Activated CD4-positive, alpha-beta T cell treated with anti-CD3 and anti-CD28 coated beads for 36 hours (primary cell): ENCODE measurements at places on chromosomes 4 and X.

DNA sequence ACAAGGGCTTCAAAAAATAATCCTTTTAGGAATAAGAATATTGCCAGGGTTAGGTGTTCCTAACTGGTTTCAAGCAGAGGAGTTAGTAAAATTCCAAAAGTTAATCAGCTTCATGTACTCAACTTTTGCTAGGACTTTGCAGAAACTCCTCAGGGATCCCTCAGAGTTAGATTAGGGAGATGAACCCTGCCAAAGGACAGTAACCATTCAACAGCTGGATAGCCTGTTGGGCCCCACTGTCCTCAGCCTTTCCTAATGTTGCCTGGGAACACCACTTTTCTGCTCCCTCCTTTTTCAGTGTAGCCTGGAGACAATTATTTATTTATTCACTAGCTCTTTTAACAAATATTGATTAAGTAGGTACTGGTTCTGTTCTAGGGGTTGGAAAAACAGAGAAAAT, 53.8 kb downstream of the NFKB1 start:
- no peak for DNase-seq

- no peak for DNase-seq
Observed at GRCh38 chrX:52265713-52266112, 81.0 kb downstream of the MAGED4 start.

- DNase-seq, result no peak
Observed at GRCh38 chrX:72604705-72605104, 32.1 kb upstream of the HDAC8 start.

DNA sequence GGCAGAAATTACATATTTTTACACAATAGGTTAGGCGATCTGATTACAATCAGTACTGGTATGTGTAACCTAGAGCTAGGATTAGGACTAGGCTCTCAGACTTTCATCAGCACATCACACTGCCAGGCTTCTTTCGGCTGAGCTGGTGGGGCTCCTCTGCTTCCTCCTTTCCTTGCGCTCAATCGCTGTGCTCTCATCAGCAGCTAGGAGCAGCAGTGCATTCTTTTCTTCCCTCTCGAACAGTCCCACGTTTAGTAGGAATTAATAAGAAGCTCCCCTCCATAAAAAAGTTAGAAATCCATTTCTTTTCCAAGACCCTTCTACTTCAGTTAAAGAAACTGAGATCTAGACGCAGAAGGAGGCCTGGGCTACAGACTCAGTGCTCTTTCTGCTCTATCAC, 350.4 kb downstream of the SPRY1 start:
- no peak for DNase-seq

DNA sequence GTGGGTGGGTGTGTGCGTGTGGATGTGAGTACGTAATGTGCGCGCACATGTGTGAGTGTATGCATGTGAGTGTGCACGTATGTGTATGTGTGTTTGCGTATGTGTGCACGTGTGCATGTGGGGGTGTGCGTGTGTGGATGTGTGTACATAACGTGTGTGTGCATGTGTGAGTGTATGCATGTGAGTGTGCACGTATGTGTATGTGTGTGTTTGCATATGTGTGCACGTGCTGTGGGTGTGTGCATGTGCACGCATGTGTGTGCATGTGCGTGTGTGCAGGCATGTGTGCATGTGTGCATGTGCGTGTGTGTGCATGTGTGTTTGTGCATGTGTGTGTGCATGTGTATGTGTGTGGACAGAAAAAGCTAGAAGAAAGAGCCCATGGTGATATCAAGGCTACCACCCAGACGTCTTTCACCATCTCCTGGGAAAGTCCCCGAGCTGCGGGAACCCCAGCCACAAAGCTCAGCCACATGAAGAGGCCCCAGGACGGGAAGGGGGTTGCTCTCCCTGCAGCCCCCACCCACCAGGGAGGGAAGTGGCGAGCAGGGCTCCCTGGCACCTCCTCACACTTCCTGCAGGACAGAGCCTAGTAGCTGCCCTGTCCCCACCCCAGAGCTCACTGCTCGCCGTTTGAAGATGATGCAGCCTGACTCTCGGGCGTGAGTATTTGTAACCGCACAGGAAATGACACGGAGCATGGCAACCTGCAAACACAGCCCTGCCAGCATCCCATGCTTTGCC, 108.3 kb downstream of the DCTD start:
- DNase-seq, result peak; percentile 81

DNA sequence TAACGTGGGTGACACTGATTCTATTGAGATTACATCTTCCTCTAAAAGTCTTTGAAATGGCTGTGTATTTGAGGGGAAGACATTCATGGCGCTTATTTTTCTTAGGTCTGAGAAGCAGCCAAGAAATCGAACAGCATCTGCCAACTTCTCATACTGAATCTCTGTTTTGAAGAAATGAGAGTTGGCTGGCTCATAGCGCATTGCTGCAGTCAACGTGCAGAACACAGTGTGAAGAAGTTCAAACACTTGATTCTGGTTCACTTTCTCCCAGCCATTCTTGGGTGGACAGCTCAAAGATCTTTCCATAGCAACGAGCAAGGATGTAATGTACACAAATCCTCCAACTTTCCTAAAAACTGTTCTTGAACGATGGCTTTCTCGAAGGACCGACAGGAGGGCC, 156.5 kb downstream of the WDFY3 start:
- no peak for DNase-seq

- no peak for DNase-seq
Observed at GRCh38 chrX:103373581-103373980, 2.8 kb upstream of the BEX3 start.

DNA sequence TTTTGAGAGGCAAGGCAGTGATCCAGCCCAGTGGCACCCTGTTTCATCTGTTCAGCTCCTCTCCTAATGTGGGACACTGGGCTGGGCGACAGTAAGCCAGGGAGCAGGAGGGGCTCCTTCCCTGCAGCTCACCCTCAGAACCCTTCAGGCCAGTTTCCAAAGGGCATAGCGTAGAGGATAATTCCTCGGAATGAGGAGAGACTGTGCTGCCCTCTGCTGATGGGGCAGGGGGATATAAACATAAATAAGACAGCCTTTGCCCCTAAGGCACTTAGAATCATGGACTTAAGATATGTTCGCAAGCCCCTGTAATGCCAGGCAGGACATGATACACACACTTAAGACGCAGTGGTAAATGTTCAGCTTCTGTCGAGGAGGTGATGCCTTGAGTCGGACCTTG, 27.9 kb upstream of the ZNF185 start:
- no peak for DNase-seq

DNA sequence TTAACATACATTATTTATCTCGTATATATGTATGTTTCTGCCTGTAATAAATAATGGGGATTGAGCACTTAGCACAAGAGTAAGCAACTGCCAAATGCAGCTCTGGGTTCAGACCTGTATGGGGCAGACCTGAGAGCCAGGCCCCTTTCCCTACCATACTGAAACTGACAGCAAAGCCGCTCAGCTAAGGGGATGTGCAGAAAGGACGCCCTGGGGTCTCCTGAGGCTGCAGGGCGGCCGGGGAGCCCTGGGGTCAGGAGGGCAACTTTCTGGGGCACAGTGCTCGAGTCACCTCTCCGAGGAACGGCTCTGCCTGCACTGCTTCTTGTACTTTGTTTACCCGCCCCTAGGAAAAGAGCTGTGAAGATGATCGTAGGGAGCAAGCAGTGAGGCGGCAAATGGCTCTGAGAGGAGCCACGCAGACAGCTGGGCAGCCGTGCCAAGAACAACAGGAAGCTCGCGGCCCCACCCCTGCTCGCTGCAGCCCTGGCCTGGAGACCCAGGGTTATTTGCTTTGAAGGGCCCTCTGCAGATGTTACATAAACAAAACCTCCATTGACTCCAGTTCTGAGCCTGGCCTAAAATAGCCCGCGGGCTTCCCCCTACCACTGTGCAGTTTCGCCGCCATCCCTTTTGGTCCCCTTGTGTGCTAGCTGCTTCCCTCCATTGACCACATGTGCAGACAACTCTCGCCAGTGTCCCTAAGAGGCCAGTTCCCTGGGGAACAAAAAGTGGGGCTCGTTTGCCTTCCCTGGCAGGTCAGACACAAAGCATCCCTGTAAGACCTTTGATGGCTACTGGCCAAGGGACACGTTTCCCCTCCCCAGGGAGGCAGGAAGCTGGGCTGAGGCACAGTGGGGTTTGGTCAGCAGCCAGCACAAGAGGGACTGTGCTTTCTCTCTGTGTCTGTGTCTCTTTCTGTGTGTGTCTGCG, 111.3 kb upstream of the LNX1 start:
- DNase-seq, result peak; percentile 14

GRCh38 chr4:160928482-160928881, 1235.3 kb downstream of the FSTL5 start:
- DNase-seq, result no peak

DNA sequence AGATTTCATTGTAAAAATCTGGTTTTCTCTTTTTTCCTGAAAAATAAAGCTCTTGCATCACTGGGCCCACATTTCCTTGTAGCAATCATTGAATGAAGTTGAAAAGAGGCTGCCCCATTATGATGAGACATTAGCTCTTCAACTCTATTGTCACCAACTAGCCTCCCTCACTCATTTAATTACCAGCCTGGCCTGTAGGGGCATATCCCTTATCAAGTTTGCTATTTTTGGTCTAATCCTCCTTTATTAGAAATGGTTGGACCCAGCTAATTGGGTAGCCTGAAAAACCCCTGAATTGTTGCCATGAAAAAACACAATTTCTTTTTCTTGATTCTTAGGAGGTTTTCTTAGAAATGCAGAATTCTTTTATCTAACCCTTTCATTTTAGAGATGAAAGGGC, 164.6 kb upstream of the CASK start:
- DNase-seq, result no peak

DNA sequence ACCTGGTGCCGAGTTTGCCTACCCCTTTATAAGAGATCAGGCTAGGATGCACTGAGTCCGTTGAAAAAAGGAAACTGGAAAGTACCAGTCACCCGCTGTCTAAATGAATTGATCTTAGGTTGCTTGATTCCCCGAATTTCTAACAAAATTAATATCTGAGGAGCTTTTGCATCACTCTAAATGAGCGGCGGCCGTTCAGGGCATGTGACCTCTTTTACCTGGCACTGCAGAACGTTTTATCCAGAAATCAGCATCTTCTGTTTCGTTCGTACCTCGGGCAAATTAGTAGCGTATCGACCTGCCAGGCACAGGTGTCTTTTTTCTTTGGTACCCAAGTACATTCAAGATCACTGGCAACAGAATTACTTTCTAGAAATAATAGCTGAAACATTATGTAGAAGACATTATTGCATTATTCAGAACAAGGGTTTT, 876 bp downstream of the KLHL2 start:
- no peak for DNase-seq

DNA sequence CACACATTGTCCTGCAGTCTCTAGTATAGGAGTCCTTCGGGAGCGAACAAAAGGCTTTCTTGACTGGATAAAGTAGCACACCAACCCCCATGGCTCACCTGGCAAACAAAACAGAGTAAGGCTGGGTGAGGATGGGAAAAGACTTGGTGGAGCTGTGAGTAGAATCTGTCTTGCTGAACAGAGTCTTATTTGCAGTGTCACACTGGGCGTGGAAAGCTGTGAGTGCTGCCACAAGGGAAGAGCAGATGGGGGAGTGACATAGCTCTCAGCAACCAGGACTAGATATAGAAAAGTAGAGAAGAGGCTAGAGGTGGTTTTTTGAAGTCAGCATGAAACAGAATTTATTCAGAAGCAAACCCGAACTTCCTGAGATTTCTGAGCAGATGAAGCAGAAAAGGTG, 137.2 kb upstream of the ESX1 start:
- DNase-seq, result no peak

DNA sequence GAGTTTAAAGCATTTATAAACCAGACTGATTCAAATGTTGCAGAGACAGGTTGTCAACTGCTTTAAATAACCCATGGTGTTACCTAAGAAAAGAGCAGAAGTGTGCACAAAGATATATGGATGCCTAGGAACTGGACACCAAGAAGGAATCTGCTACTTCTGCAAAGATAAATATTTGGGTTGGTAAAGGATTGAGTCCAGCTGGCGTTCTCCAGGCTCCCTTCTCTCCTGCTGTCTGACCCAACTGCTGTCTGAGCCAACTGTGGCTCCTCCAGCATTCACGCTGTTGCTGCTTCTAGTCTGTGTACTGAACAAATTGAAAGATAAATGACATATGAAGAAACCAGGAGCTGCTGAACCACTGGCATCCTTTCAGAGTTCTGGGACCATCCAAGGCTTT, 1167.8 kb upstream of the PRKX start:
- DNase-seq, result no peak

- no peak for DNase-seq
Observed at GRCh38 chr4:179225594-179225993, 1783.4 kb upstream of the AGA start.

- no peak for DNase-seq
Observed at GRCh38 chr4:126137782-126138170, 823.0 kb downstream of the FAT4 start.

DNA sequence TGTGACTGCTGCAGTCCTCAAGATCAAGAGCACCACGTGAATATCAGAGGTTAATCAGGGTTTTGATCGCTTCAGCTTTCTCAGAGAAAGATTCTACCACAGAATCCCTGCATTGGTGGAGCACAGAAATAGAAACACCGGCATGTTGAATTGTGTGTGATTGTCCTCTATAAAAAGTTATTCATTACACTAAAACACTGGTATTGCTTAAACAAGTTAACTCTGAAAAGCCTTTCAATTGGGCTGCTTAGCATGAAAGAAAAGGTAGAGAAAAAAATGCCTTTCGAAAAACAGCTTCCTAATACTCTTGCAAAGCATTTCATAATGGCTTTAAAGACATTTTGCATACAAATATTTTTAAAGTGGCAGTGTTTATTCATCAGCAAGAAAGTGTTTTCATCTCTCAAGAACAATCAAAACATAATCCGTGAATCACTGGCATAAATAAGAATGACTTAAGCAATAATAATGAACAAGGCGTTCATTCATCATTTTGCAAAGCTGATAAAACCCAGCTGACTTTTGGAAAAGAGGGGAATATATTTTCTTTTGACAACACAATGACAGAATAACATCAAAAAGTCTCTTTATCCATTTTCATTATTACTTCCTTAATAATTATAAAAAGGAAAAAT, 61.1 kb downstream of the HELT start:
- DNase-seq, result no peak

- no peak for DNase-seq
Observed at GRCh38 chrX:1273896-1274295, 5.3 kb downstream of the CSF2RA start.

GRCh38 chr4:80387390-80388283, 52.1 kb downstream of the CFAP299 start:
- DNase-seq, result no peak

DNA sequence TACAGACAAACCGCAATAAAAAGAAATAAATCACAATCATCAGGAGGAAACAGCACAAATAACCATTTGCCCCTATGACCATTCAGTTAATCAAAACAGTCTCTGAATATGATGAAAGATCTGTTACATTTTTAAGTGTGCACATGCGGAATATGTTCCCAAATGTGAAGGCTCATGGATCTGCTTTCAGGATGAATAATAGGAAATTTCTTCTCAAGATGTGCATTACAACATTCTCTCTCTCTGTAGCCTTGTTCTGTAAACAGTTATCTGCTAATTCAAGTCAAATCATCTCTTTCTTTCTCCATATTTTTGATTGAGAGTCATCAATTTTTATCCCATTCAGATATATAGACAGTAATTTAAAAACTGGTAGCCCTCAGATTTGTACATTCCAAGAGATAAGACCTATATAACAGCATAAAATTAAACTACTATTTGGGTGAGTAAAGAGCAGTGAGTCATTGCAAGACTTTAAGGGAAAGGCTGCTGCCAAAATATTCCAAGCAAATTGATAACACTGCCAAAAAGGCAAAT, 433.9 kb upstream of the ATOH1 start:
- no peak for DNase-seq
